Cardiac muscle cell (in vitro differentiated cells and primary cell): ENCODE measurements at places on chromosomes 3 and 15.

DNA sequence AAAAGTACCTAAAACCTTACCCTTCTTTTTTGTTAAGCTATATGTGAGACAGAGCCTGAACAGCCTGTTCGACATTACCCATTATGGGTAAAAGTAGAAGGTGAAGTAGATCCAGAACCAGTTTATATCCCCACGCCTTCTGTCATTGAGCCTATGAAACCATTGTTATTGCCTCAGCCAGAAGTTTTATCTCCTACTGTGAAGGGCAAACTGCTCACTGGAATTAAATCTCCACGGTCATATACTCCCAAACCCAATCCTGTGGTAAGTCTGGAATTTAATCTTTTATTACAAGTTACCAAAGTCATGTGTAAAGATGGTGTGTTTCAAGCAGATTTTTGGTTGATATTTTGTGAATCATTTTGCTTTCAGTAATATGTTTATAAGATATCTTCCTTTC, 47.1 kb upstream of the MAPKBP1 start:
- DNase-seq: no peak

- no peak for DNase-seq
These were observed 22.4 kb downstream of the MAP6D1 start for GRCh38 chr3:183802989-183803388.

- no peak for DNase-seq
These were observed 367.2 kb upstream of the AGTR1 start for GRCh38 chr3:148330542-148330941.

- peak; percentile 52 for DNase-seq
These were observed 115.7 kb upstream of the TSPAN3 start for GRCh38 chr15:77186594-77187011.

GRCh38 chr3:72797773-72798543, 50.3 kb downstream of the SHQ1 start:
- DNase-seq: peak; percentile 87

- DNase-seq: no peak
These were observed 76.8 kb downstream of the TIGIT start for GRCh38 chr3:114370537-114371174.

DNA sequence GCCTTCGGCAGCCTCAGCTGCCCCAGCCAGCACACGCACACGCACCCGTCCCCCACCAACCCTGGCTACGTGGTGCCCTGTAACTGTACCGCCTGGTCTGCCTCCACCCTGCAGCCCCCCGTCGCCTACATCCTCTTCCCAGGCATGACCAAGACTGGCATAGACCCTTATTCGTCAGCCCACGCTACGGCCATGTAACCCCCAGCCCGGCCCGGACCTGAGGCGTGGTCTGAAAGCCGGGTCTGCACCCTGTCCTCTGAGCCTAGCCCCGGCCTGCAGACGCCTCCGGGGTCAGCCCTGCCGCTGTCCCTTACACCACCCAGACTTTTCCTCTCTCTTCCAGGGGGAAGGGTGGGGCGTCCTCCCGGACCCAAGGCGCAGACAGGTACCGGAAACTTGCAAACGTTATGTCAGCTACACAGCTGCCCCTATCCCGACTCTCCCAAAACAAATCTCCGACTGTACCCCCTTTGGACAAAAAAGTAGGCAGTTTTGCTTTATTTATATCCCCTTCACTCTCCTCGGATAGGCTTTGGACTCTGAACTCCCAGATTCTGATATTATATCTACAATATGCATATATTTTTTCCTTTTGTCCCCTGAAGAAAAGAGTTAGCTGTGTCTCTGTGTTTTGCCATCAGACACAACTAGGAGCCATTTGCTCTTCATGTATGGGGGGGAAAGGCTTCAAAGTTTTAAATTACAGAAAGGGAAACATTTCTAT, 1.4 kb downstream of the SOX14 start:
- DNase-seq: no peak
